Hair follicular keratinocyte (primary cell): ENCODE measurements at places on chromosomes 12 and 14. TPM values are rescaled to one million over a fixed set of nuclear protein-coding genes. Genes with fewer than 3 reads are reported as not detected.

Gene RPGRIP1
- total RNA-seq: not detected in 2 replicates

Gene DHRS2
- total RNA-seq: 0.31 TPM in 1 of 2 replicates, not detected in the other

Gene GLIPR1L1
- not detected in 2 replicates for total RNA-seq

Gene NR4A1
- 2.5 and 3.1 TPM in 2 replicates for total RNA-seq

Gene MMP14
- total RNA-seq: 365 and 745 TPM in 2 replicates

Gene SLC22A17
- 1.4 and 5.9 TPM in 2 replicates for total RNA-seq

Gene AGAP2
- 0.80 and 0.94 TPM in 2 replicates for total RNA-seq

Gene CPM
- total RNA-seq: 5.9 and 6.6 TPM in 2 replicates
